Activated CD8-positive, alpha-beta memory T cell treated with anti-CD3 and anti-CD28 coated beads for 1 hour (primary cell): ENCODE measurements at places on chromosomes 4 and X.

DNA sequence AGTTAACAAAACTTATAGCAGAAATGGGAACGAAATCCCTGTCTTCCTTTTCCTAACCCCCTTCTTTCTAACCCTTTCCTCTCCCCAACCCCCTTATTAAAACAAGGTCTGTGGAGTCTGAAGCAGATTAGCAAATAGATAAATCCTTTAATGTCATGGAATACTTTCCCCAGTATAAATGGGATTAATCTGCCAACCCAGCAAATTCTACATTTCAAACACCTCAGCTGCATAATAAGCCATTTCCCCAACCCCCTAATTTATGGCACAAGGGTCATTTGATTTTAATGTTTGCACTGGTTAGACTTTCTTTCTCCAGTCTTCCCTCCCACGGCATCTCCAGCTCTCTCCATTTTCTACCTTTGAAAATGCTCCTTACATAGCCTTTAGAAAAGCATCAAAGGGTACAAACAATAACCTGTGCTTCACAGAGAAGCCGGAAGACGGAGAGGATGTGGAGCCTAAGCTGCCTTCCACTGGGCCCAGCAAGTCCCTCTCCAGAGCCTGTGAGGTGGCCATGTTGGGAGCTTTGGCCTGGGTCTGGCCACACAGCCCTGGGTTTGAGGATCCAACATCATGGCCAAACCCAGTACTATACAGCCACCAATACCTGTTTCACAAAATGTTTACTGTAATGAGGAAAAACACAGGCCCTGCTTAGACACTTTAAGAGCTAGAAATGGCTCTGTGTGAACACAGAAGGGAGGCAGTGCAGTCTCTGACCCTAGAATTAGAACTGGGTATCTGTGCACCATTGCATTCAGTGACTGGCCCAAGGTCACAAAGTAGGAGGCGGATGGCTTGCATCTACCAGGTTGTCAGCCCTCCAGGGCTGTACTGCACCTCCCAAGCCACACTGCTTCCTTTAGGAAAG lies 56.9 kb upstream of the SPRY1 start:
- DNase-seq: no peak

DNA sequence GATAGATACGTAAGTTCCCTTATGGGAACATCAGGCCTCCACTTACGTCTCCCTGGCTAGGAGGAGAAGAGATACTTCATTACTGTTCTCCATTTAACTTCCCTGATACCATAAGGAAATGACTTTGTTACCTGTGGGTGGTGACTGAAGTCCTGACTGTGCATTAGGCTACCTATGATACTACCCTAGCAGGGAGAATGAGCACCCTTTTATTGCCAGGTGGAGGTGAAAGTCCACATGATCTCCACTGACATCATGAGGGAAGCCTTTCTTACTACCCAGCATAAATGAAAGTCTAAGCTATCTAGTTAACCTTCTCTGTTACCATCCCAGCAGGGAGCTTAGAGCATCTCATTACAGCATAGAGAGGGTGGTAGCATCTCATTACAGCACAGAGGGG lies 24.4 kb upstream of the LAMTOR3 start:
- DNase-seq: no peak

GRCh38 chr4:69749771-69750170 lies 10.6 kb downstream of the SULT1B1 start:
- no peak for DNase-seq

- no peak for DNase-seq
Measured at GRCh38 chrX:25287521-25287920, 271.8 kb upstream of the ARX start.

GRCh38 chrX:45347877-45348276 lies 147.2 kb upstream of the DIPK2B start:
- no peak for DNase-seq

DNA sequence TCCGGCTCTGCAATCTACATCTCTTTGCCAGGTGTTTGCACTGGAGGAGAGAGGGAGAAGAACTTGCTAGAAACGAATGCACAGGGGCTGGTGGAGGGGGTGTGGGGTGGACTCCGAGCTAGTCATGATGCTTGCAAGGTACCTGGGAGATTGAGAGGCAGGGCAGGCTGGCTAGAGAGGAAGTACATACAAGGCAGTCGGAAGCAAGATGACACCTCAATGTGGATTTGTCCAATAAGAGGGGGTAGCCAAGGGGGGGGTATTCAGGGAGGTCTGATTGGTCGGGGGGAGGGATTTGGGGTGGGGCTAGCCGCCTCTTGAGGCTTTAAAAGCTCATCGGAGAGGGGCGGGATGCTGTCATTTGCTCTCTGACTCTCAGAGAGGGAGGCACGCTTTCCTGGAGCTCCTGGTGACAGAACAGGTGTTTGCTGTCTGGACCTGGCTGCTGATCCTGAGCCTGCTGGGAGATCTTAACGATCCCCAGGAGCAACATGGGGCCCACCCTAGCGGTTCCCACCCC lies at the start of gene GPR50:
Gene GPR50, plus strand, starts transcription at position 354 of the 520 bp plus-strand sequence. Its CDS starts 138 bp downstream, at position 492.
- DNase-seq: no peak

- DNase-seq: no peak
Measured at GRCh38 chrX:112628288-112628687, 51.5 kb downstream of the LHFPL1 start.

GRCh38 chrX:74383611-74384010 lies 37.7 kb upstream of the SLC16A2 start:
- no peak for DNase-seq

DNA sequence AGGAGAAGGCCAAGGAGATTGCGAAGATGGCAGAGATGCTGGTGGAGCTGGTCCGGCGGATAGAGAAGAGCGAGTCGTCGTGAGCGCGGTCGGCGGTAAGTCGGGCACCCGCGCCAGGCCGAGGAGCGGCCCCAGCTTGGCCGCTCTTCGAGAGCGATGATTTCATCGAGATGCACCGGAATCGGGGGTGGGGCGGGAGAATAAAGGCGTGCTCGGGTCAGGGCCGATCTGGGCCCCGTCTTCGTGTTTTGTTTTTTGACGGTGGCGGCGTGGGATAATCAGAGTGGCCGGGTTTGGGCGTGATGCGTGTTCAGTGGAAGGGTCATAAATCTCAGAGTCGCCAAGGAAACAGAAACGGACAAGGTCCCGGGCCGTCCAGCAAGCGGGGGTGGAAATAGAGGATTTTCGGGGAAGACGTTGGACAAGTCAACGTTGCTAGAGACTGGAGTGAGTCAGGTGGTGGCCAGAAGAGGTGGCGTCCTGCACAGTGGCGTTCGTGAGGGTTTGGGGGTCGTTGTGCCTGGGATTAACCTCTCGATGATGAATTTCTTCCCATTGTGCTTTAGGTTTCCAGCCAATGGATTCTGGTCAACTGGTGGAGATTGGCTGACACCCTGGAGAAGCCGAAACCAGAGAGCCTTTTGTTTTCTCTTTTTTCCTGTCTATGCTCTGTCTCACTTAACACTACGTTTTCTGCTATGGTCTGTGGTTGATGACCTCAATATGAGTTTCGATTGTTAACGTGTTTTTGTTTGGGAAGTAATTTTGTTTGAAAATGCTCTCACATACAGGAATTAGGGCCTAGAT lies 882 bp downstream of the MRFAP1 start:
- no peak for DNase-seq

DNA sequence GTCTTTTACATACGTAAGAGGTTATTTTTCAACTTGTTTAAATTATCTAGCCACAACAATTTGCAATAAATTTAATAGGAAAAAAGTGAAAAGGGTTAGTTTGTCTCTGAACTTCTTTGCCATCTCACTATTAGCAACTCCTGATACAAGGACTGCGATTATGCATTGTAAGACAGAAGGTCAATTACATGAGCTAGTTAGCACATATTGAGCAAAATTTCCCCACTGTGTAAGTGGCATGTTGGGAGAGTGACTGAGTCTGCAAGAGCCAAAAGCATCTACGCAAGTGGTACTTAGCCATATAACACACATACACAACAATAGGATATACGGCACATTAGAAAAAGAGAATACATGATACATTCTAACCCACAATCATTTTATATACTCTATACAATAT lies 927.2 kb downstream of the STPG2 start:
- no peak for DNase-seq
